ENCODE measurements at places on chromosomes 6 and 20.

DNA sequence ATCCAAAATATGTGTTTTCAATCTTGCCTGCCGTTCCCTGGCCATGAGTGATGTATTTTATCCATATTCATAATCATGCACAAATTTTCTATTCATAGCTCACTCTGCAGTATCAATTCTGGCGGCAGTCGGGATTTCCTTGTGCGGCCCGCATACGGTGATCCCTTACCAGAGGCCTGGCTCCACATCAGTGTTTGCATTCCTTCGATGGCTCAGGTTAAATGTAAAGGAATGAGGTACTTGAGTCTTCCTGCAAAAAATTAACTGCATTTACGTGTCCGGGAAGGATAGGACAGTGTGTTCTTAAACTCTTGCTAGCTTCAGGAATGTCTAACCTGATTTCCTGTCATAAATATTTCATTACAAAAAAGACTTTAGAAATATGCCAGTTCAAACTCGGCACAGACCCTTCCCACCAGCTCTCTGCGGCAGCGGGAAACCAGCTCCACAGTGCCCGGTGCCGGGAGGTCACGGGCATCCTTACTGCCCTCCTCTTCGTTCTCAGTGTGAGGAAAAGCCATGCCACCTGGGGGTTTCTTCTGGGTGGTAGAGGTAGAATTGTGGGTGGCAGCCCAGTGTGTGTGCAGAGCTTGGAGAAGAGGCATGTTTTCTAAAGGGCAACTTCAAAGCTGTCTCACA is 154.5 kb downstream of the MOXD1 start:
- no peak for DNase-seq

GRCh38 chr6:113651120-113651519 is 206.0 kb upstream of the MARCKS start:
- DNase-seq = no peak

- DNase-seq = no peak
Observed at GRCh38 chr6:73968221-73968757, 272.3 kb downstream of the CD109 start.

GRCh38 chr6:168035661-168036545 is 38.4 kb downstream of the KIF25 start:
- no peak for DNase-seq

- DNase-seq = no peak
Observed at GRCh38 chr6:6844530-6844929, 256.0 kb downstream of the LY86 start.

- DNase-seq = no peak
Observed at GRCh38 chr6:43665376-43665775, 20.5 kb downstream of the RSPH9 start.

- no peak for DNase-seq
Observed at GRCh38 chr6:41344876-41345275, 9.5 kb downstream of the NCR2 start.

DNA sequence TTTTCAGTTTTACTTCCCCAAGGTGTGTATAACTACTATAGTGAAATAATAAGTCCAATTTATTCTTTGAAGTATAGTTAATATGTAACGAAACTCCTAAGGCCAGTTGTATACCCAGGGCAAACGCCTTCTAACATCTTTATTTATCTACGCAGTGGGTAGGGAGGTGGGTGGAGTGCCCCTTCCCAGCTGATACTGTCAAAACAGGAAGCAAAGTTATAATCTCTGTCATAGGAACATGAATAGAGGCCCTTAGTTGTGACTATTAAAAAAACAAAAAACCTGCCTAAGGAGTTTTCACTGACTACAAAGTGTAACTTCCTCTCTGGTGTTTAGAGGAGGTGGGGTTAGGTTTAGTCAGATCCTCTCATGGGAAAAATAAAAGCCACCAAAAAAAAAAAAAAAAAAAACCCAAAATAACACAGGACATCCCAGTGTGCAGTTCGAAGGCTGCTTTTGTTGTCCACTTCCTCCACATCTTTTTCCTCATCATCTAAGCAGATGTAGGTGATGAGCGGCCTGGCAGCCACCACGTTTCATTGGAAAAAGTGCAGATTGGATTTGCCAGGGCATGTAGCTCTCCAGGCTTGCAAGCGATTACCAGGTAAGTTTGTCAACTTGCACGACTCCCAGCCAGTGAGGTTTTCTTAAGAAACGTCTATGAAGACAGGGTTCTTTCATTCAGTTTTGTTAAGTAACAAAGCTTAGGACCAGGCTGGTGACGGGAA is 58.7 kb downstream of the UTRN start:
- DNase-seq = no peak

DNA sequence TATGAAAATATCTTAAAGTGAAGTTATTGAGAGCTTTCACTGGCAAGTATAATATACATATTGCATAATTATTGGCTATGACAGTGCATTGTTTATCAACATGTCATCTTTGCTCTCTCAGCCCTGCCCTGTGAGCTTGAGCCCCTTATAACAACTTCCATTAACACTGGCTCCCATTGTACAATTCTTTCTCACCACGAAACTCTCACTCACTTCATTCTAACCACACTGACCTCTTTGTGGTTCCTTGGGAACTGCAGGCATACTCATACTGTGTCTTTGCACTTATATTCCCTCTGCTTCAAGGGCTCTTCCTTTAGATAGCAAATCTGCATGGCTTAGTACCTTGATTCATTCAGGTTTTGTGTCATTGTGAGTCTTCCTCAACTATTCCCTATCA is 411.8 kb downstream of the CDKAL1 start:
- DNase-seq = no peak

- DNase-seq = no peak
Observed at GRCh38 chr6:118401325-118401975, 146.6 kb upstream of the PLN start.

DNA sequence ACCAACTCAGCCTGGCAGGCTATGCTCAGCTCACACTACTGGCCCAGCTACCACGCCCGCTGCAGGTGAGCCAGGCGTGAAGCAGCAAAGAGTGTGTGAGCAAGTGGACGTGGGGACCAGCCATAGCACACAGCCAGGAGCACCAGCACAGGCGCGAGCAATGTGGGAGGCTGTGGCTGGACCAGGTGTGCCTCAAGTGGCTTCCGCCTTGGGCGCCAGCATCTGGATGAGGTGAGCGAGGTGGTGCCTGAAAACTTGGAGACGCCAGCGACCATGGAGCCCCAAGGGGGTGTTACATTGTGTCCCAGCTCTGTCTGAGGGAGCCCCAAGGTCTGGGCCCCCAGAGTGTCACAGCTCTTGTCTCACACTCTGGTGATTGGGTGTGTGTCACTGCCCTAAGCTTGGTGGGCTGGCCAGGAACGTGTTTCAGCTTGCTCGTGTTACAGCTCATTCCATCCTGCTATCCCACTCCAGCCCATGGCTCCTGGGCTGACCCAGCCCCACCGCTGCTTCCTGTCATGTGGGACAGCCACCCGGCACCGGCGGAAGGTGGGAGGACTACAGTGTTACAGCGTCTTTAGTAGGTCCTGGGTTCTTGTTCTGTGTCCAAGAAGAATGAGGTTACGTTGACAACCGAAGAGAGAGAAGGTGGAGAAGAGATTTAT is 508.0 kb upstream of the MMS22L start:
- DNase-seq = no peak

DNA sequence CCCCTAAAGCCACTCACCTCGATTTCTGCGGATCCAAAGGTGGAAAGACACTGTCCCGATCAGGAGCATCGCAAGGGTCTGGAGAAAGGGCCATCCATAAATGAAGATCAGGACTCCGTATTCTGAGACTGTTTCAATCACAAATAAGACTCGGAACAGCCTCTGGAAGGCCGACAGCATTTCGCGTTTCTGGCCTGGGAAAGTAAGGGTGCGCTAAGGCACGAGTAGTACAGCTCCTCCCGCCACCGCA is 44.6 kb downstream of the DPPA5 start:
- DNase-seq = no peak

DNA sequence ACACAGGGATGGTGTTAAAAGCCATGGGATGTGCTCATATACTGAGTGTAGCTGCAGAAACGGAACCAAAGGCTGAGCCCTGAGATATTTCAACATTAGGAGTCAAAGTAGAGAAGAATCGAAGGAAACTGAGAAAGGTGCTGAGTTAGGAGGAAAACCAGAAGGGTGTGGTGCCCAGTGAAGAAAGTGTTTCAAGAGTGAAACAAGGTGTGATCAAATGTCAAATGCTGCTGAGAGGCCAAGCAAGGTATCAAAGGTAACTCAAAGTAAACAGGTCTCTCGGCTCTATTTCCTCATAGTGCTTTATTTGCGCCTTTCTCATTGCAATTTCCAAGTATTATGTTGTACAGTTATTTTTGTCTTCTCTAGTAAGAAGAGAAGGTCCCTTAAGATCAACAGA is 94.1 kb downstream of the PRDM1 start:
- no peak for DNase-seq

- DNase-seq = no peak
Observed at GRCh38 chr6:36197739-36198221, 1.2 kb downstream of the BRPF3 start.

DNA sequence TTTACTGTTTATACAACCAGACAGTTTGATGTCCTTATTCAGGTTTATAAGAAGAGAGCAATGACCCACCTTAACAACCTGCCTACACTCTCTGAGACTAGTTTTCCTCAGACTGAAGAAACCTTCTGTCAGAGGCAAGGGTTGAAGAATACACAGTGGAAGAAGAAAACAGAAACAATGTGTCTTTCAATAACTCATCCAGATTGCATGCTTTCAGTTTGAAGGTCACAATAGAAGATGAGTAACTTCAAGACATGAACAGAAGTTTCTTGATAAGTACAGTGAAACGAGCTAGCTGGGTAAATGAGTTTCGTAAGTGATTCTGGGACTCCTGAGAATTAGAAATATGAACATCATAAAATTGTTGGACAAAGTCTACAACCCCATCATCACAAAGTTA is 141.7 kb downstream of the STXBP5 start:
- no peak for DNase-seq

GRCh38 chr6:30060606-30061091 is 416 bp upstream of the POLR1H start:
- no peak for DNase-seq

- no peak for DNase-seq
Observed at GRCh38 chr6:16540804-16541752, 220.2 kb downstream of the ATXN1 start.

DNA sequence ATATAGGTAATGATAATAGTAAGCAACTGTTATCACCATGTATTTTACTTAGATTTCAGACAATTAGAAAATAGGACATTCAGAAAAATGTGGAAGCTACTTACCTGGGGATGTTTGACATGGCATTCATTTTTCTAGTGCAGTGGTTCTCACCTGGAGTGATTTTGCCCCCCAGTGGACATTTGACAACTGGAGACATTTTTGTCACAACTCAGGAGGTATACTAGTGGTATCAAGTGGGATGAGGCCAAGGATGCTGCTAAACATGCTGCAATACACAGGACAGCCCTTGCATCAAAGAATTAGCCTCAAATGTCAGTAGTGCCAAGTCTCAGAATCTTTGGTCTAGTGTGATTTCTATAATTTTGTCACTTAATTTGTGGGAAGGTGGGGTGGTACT is 36.1 kb downstream of the NUS1 start:
- DNase-seq = no peak

GRCh38 chr6:20061952-20062351 is 150.3 kb downstream of the MBOAT1 start:
- DNase-seq = no peak

DNA sequence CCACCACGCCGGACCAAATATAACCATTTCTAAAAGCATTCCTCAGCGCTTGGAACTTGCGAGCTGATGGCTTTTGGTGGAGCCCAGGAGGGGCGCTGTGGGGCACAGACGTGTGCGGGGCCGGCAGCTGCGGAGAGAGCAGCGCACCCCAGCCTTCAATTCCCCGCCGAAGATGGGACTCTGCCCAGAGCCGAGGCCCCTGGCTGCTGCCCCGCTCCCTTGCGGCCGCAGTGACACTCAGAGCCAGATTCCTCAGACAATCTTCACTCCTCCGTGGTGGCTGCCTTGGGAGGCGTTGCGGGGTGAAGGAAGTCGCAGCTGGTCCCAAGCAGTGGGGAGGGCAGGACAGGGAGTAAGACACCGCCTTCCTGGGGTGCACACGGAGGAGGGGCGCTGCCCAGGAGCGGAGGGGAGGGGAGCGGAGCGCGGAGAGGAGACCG is 87.7 kb downstream of the TMEM242 start:
- no peak for DNase-seq

DNA sequence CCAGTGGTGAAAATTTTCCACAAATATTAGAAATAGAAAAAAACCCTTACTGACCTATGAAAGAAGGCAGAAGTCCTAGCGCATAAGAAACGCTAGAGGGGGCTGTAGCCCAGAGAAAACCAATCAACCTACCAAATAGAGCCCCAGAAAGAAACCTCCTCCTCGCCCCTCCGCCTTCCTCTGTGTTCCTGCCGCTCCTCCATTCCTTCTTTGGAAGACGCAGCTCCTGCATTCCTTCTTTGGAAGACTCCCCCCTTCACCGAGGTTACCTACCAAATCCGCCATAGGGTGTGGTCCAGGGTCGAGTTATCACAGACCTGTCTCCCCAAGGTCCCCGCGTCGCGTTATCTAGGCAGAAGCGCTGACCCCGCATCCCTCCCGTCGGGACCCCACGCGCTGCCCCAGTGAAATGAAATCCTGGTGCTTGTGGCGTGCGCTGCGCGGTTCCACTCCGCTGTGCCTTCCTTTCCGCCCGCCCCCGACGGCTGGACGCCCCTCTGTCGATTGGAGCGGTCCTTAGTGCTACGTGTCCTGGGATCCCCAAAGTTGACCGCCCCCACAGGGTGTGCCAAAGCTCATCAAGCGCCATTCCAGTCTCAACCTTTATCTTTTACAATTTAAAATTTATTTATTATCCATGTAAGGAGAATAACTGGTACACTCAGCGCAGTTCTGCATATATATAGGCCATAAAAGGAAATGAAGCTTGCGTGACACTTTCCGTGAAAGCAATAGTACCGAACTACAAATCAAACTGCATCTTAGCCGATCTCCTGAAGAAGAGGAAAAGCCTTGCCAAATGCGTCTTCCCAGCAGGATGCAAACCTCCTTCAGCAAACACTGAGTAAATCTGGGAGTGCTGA is 13.0 kb downstream of the RPP21 start:
- DNase-seq = no peak

DNA sequence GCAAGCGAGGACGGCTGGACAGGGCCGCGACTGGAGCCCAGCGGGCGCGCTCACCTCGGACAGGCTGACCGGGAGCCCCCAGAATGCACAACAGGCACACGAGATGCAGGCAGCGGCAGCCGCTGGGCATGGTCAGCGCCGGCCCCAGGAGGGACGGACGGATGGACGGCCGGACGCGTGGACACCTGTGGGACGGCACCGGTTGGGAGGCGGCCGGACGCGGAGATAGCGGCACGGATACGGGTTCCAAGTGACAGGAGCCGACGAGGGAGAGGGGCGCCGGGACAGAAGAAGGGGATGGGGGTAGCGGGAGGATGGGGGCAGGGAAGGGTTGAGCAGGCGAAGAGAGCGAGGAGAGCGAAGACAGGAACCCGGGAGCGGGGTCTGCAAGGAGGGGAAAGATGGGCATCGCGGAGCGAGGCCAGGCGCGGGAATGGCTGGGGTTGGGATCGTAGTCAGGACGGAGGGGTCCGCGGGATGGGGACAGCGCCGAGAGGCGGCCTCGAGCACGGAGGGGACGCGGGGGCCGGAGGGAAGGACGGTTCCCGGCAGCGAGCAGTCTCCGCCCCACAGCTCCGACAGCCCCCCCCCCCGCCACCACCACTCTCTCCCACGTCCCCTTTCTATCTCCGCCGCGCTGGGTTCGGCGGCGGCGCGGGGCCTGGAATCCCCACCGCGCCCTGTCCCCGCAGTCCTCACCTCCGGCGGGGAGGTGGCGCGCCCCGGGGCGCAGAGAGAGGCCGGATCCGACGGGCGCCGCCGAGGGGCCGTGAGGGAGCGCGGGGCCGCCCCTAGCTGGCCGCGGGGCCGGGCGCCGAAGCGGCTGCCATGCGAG is 435 bp downstream of the DLK2 start:
- peak; percentile 36 for DNase-seq
